Progenitor cell of endocrine pancreas (in vitro differentiated cells): ENCODE measurements at places on chromosomes 6 and 20.

GRCh38 chr20:33111306-33111705 is 31.9 kb downstream of the BPIFB4 start:
- DNase-seq, result no peak

GRCh38 chr6:76466286-76466685 is 393.8 kb upstream of the IMPG1 start:
- DNase-seq, result no peak

- DNase-seq, result no peak
These were observed 42.1 kb downstream of the SPACA1 start for GRCh38 chr6:88089708-88090107.

DNA sequence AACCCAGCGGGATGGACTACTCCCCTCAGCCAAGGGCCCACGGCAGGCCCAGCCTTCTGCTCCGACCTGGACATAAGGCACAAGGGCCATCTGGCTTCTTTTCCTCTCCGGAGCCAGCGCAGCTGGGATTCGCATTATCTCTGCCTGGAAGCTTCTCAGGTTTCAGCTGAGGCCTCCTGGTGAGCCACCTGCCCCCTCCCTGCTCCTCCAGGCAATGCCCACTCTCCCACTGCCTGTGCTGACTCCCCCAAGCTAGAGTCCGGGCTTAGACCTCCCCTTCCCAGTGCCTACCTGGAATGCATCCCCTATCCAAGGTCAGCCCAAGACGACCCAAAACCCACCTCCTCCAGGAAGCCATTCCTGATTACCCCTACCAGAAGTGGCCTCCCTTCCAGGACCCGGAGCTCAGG is 60.7 kb downstream of the EZR start:
- DNase-seq, result no peak

GRCh38 chr20:38108986-38109541 is 56.0 kb downstream of the TGM2 start:
- no peak for DNase-seq

- DNase-seq, result no peak
These were observed 103.0 kb downstream of the PLEKHG1 start for GRCh38 chr6:150702675-150703074.

- no peak for DNase-seq
These were observed 170.6 kb downstream of the TRMT11 start for GRCh38 chr6:126156973-126157372.

DNA sequence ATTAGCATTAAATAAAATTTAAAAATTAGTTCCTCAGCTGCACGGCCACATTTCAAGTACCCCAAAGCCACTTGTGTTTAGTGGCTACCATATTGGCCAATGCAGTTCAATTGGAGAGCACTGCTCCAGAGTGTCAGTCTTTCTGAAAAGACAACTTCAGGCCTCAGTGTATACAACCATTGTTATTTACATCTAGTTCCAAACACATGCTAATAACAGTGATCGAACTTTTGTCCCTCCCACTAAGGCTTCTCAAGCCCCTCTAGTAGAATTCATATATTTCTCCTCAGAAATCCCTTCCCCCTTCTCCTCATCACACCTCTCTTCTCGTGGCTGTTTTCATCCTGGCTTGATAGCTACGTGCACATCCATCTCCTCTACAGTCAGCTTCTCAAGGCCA is 32.9 kb downstream of the HIVEP2 start:
- no peak for DNase-seq

GRCh38 chr20:51514249-51514648 is 28.3 kb downstream of the NFATC2 start:
- no peak for DNase-seq

DNA sequence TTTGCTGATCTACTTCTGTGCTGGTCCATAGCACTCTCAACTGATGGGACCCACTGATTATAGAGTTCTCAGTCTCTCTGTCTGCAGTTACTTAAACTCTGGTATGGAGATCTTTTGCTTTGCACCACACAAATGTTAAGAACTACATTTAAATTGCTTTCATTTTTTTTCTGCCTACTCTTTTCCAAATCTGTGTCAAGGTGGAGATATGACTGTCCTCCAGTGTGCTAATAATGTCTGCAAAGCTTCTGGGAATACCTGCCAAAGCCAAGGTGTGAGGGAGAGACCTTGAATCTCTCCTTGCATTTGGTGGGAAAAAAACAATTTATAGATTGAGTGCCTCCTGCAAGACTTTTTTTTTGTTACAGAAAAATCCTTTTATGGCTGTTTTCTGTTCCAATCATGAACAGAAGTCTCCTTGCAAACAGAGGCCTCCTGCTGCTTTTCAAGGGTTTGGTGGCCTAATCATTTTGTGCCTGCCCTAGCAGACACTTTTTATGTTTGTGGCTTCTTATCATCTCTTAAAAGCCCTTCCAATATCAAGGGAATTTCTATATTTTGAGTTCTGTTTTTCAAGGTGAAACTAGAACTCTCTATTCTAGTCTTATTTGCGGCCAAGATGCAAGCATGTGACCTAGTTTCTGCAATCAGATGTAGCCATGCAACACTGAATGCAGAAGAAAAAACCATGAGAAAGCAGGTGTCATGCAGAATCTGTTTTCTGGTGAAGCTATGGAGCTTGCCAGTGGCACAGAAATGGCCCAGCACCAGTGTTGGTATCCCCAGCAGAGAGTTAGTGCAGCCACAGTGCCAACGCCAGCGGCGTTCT is 23.2 kb upstream of the AKIRIN2 start:
- no peak for DNase-seq

GRCh38 chr20:5390720-5391119 is 74.0 kb upstream of the PROKR2 start:
- no peak for DNase-seq

DNA sequence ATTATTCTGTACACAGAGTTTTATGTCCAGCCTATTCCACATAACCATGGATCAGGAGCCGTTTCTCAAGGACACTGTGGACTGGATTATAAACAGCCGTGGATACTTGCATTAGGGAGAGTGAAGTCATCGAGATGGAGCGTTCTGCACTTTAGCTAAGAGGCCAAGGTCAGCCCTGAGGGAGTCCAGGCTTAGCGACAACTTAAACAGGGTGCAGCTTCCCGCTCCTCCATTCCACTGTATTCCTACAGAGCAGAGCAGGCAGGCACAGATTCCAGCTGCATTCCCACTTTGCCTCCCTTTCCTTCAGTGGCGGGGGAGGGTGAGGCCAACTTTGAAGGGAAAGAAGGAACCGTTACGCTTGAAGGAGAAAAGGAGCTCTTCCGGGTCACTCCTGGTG is 59.5 kb downstream of the RAMACL start:
- DNase-seq, result no peak

DNA sequence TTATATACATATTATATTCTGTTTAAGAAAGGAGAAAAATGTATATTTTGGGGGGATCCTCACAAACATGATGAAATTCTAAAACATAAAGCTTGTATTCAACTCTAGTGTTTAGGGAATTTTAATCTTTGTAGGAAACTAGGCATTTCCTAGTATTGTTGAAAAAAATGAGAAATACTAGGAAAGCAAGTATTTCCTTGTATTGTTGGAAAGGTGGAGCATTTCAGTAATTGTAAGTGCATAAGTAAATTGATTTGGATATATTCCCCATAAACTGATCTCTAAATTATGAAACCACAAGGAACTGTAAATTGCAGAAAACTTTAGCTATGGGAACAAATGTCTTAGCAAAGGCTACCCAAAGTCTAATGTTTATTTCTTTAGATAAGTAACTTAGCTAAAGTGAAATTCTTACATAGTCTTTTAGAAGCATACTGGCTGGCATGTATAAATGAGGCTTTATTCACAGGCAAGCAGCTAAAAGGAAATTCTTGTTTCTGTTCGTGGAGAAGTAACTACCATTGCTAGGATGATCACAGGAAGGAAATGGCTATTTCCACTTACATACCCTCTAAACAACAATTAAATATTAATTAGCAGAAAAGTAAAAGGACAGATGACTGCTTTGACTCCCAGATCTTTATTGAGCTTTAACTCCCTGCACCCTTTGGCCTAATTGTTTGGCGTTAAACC is 19.9 kb upstream of the NRN1 start:
- DNase-seq, result no peak
